ENCODE measurements at places on chromosomes 4 and X. TPM values are rescaled to one million over a fixed set of nuclear protein-coding genes. Genes with fewer than 3 reads are reported as not detected.

- no peak for DNase-seq
Observed at GRCh38 chrX:97030463-97030862, 146.8 kb downstream of the RPA4 start.

Gene CCDC160
- 0.58 TPM for total RNA-seq

Gene ENPEP
- 0.13 TPM for total RNA-seq

Gene NXF2
- total RNA-seq = not detected

DNA sequence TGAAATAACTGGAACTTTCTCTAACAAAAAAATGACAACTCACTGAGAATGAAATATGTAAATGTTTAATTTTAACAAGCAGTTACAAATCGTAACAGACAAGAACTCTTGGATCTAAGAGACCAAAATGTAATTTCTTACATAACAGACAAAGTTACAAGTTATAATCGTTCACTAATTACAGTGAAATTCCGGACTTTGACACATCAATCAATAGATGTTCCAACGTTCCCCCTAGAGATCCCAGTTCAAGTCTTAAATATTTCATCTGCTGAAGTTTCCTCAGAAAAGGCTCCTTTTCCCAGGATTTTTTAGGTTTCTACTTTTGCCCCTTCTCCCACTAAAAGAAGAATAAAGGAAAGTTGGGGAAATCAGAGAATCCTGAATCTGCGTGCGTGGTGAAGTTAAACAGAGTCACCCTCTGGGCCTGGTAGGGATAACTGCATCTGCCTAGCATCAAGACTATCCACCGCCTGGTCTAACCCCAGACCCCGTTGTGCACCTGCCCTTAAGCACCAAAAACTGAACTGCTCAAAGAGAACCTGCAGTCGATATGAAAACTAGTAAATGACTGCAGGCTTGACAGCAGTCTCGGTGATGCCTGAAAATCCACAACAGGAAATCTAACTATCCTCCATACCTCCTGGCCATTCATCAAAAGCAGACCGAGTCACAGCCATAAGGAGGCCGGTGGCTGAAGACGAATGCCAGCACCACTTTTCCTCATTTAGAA is 2.3 kb downstream of the IRF2 start:
- no peak for DNase-seq
